ENCODE measurements at places on chromosomes 3 and 15.

- DNase-seq = no peak
Observed at GRCh38 chr15:49621401-49621811, 558 bp downstream of the DTWD1 start.

DNA sequence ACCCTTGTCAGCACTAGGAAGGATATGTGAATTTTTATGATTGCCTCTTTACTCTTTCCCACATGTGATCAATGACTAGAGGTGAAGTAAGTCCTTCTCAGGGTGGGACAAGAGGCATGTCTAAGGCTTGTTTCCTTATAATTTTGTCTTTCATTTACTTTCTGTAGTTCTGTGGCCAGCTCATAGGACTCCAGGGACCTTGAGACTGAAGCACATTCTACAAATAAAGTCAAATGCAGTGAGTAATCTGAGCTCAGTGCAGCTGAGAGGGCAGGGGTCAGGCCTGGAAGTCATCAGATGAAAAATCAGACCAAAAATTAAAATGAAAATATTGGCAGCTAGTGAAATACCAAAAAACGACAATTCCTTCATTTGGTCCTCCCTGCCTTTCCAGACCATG, 424.7 kb upstream of the THBS1 start:
- DNase-seq = no peak

GRCh38 chr3:95424279-95424678, 1361.4 kb downstream of the NSUN3 start:
- DNase-seq = no peak

GRCh38 chr3:12730506-12731242, 28.4 kb downstream of the TMEM40 start:
- DNase-seq = no peak

DNA sequence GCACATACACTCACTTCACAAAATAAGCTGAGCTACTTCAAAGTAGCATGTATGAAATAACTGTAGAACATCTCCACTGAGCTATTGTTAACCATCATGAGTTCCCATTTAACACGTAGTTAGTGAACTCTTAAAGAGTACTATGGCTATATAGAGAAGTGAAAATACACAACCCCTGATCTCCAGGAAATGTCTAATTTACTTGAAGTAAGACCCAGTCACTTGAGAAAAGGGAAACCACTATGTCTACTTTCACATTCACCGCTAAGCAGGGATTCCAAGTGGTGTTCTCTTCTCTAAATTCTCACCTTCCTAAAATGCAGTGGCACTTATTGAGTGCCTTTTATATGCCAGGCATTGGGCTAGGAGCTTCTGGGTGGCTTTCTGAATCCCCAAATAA, 35.0 kb upstream of the COLQ start:
- no peak for DNase-seq

DNA sequence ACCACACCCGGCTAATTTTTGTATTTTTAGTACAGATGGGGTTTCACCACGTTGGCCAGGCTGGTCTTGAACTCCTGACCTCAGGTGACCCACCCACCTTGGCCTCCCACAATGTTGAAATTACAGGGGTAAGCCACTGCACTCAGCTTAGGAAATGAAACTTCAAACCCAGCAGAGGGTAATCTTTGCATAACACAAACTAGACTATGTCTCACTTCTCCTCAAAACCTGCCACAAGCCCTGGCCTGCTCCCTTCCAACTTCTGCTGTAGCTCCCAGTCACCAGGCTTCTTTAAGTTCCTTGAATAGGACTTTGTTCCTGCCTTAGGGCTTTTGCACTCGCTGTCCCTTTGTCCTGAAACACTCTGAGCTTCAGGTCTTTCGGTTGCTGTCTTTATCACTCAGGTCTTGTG, 39.2 kb upstream of the SEMA4B start:
- no peak for DNase-seq

GRCh38 chr3:127760361-127760760, 62.0 kb downstream of the MGLL start:
- no peak for DNase-seq

DNA sequence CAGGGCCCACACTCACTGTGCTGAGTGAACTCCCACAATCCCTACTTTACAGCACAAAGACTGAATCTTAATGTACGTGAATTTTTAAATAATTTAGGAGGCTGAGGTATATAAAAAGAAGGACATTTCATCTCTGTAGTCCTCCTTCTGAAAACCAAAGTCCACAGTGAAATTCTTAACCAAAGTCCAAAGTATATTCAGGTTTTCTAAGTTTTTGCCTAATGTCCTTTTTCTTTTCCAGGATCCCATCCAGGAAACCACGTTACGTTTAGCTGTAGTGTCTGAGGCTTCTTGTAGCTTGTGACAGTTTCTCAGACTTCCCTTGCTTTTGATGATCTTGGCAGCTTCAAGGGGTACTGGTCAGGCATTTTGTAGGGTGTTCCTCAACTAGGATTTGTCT, 44.5 kb downstream of the SCAP start:
- DNase-seq = no peak

DNA sequence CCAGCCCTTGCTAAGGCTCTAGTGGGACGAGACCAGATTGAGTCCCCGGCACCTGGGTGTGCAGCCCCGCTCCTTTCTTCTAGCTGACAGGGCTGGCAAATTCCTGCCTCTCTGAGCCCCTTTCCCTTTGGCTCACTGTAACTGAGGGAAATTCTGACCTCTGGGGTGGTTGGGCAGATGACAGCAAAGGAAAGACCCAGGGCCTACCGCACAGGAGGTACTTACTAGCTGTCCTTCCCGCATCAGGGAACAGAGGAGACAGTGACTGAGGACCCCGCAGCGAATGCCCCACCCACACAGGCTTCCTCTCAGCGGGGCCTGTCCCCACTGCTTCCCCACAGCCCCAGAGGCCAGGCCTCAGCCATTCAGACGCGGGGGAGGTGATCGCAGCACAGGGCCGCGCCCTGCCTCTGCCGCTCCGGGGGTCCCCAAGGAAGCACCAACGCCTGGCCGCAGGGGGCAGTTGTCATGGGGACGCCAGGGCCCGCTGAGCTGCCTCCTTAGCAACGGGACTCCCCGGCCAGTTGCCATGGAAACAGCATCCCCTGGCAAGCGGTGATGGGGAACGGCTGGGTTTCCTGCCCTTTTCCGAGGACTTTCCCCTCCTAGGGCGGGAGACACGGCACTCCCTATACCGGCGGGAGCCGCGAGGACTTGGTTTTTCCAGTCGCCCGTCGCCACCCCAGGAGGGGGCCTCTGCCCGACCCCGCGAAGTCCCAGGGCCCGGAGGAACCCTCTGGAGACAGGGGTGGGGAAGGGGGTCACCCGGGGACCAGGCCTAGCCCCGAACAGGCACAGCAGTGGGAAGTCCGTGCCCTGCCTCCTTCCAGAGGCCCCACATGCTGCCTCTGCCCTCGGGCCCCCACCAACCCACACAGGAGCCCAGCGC, 50.1 kb downstream of the HCN4 start:
- no peak for DNase-seq
